NCI-H748 treated with DMSO at 0.1 percent for 48 hours (cell line): ENCODE measurements at places on chromosomes 7 and 10.
A peak's percentile ranks its signal among the peaks of the same experiment; 100 is the strongest.

DNA sequence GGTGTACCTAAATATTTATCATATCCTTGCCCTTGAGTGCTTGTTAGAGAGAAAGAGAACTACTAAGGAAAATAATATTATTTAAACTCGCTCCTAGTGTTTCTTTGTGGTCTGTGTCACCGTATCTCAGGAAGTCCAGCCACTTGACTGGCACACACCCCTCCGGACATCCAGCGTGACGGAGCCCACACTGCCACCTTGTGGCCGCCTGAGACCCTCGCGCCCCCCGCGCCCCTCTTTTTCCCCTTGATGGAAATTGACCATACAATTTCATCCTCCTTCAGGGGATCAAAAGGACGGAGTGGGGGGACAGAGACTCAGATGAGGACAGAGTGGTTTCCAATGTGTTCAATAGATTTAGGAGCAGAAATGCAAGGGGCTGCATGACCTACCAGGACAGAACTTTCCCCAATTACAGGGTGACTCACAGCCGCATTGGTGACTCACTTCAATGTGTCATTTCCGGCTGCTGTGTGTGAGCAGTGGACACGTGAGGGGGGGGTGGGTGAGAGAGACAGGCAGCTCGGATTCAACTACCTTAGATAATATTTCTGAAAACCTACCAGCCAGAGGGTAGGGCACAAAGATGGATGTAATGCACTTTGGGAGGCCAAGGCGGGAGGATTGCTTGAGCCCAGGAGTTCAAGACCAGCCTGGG, 11.4 kb downstream of the SERPINE1 start:
- peak; percentile 46 for DNase-seq

DNA sequence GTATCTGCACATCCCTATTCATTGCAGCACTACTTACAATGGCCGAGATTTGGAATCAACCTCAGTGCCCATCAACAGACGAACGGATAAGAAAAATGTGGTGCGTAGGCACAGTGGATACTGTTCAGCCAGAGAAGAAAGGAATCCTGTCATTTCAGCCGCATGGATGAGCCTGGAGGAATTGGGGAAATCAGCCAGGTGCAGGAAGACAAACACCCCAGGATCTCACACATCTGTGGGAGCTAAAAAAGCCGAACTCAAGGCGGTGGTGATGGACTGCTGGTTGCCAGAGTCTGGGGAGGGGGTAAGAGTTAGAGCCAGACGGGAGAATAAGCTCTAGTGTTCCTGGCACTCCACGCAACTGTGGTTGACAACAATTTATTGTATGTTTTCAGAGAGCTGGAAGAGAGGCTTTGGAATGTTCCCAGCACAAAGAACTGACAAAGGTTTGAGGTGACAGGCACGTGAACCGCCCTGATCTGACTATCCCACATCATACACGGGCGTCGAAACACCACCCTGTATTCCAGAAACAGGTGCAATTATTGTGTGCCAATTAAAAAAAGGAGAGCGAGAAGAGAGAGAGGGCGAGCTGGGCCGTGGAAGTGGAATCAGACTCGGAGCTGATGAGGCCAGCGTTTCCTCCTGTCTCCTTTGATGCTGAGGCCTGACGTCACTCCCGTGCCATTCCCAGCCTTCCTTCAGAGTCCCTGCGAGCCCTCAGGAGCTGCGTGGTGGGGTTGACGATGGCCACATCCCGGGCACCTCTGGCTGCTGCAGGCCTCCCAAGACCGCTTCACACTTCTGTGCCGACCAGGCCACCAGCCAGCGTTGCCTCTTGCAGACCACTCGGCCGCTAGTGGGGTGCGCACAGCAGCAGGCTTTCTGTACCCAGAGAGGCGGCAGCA, 189.5 kb downstream of the DNAJB6 start:
- DNase-seq: no peak

GRCh38 chr7:147707926-147708325, 882.6 kb upstream of the C7orf33 start:
- DNase-seq: no peak

DNA sequence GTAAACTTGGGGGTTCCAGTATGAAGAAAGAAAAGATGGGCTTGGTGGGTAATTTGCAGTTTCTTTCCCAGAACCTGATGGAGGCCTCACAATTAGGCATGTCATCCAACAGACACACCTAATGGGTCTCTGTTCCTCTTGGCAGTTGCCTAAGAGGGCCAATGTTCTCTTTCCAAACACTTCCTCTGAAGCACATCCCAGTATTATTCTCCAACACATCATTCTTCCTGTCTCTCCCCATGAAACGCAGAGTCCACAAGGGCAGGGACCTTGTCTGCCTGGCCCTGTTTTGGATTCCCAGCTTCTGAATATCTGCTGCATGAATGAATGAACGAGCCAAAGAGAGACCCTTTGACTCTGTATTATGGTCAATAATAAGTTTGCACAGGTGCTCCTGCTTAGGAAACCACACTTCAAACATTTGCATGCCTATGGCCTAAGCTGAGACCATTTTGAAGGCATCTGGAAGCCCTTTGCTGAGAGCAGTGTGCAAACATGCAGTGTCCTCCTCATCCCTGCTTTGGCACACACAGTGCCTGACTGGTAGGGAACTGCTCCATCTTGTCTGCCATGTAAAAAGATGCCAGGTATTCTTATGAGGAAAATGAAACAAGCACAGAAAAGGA, 100.9 kb upstream of the CHST15 start:
- no peak for DNase-seq

DNA sequence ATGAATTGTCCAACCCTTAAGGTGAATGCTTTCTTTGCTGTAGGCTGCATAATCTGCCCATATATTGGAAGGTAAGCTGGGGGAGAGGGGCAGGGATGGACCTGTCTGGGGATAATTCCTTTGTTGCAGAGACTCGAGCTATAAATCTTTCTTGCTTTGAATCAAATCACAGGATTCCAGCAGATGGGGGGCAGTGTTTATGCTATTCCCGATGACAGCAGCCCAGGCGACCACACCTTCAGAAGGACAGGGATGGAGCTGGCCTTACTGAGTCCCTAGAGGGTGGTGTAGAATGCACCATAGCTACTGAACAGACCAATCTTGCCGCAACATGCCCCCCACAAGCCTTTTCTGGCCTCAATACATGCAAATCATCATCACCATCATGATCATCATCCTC, 2.5 kb downstream of the PODXL start:
- DNase-seq: no peak

DNA sequence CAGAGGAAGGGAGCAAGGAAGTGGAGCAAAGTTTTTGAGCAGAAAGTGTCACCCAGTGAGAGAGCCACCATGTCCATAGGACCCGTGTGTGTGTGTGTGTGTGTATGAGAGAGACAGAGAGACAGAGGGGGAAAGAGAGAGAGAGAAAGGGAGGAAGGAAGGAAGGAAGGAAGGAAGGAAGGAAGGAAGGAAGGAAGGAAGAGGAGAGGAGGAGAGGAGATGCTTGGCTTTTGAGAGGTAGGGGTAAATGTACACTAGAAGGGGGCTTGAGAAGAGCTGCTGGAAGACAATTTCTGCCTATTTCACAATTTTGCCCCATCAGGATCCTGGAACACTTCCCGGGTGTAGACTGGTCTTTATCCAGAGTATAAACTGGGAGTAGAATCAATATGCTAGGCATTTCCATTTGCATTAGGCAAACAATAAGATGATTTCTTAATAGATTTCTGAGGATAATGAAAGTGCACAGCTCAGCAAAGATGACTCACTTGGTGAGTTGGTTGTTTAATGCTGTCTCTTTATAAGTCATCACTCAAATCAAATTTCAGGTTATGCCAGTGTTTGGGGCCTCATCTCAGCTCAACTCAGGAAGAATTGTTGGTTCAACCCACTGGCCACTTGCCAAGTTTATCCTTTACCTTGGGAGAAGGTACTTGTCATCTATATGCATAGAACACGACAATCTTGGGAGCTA, 70.0 kb upstream of the FAM13C start:
- DNase-seq: no peak

DNA sequence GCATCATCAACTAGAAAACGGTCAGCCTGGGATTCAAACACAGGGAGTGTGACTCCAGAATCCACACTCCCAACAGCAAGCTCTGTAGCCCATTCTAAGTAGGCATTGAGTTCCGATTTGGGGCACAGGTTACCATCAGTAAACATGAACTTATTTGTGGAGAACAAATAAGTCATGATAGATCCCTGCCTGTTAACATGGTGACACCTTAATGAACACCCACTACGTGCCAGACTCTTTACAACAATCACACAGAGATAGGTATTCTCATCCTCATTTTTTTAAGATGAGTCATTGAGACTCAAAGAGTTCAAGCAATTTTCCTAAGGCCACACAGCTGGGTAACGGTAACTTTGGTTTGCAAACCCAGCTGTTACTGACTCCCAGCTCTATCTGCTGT, 91.5 kb downstream of the LYZL2 start:
- no peak for DNase-seq

- DNase-seq: no peak
These were observed 141.4 kb downstream of the ARHGAP22 start for GRCh38 chr10:48463318-48464003.

DNA sequence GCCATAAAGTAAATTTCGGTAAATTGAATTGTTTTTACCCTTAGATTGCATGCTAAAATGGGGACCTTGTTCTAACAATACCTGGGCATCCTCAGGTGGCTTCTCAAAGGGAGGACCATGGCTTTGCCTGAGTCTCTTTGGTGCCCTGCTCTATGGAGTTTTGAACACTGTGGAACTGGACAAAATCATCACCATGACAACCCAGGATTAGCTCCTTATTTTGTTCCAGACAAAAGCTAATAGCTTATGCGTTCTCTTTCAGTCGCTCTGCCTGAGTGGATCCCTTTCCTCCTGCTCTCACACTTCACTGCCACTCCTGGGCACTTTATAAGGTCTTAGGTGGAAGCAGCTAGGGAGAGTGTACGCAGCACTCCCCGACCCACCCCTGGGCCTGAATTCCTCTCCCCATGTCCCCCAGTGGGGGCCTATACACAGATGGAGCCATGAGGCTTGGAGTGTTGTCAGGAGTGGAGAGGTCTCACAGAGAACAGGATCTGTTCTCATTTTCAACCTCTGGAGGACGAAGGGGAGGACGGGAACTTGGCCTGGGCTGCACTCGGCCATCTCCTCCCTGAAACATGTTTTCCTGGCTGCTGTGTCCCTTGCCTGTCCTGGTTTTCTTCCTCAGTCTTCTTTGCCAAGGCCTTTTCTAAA, 19.0 kb downstream of the ADCYAP1R1 start:
- no peak for DNase-seq

GRCh38 chr7:94999069-94999351, 91.6 kb downstream of the PPP1R9A start:
- DNase-seq: no peak

DNA sequence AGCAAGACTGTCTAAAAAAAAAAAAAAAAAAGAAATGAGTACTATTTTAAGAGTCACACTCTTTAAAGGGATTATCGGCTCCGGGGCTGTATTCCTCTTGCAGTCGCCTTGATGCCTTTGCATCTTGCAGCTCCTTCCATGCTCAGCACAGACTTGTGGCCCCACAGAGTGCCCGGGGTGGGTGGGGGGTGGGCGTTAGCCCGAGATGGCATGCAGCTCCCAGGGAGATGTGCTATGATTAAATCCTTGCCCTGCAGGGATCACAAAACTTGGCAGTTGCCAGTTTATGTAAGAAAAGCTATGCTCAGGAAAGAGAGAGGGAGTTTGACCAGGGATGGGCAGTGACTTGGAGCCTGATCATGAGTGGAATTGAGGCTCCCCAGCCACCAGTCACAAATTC, 81.9 kb downstream of the CCDC3 start:
- no peak for DNase-seq

GRCh38 chr10:131758062-131758938, 142.5 kb upstream of the PPP2R2D start:
- no peak for DNase-seq

DNA sequence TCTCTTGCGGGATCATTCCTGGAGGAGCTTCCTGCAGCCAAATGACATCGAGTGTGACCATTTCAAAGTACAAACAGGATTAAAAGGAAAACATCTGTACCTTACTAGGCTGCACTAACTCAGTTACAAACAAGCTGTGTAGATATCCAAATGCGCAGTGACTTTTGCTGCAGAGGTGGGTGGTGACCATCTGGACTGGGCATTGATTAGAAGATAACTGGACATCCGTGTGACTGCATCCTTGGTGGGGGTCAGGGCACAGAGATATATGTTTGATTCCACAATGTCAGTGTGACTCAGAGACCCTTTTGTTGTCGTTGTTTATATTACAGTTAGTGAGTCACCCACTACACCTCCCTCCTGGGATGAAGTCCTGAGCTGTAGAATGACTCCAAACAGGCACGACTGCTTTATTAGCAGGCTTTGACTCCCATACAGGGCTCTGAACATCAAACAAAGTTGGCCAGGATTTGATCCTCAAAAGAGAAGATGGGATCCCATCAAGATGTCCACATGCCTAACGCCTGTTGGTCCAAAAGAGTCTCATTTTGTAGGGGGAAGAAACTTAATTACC, 56.7 kb upstream of the SDK1 start:
- no peak for DNase-seq

DNA sequence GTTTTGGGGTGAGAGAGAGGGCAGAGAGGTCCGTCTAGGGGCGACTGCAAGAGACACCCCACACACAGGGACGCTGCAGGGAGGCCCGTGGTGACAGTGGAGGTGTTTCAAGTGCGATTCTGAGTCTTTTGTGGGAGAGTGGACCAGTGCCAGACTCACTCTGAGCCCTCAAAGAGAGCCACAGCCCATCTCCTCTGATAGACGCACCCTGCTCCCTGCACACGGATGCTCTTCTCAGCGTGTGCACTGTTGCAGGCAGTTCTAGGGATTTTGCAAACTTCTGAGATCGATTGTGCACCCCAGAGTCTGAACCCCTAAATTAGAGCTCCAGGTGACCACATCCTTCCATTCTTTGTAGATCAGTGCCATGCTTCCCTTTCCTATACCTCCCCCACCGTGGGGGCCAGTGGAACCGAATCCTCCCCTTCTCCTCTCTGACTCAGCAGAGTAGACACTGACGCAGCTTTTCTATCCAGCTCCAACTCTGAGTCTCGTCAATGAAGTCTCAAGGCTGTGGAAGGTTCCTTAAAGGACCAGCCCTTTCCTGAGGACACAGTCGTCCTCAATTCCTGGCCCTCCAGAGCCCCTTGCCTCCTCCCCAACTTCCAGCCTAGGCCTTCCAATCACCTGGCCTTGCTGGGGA, 83.8 kb downstream of the TMEM130 start:
- DNase-seq: no peak

- no peak for DNase-seq
These were observed 23.1 kb downstream of the ZNF107 start for GRCh38 chr7:64688988-64689387.

DNA sequence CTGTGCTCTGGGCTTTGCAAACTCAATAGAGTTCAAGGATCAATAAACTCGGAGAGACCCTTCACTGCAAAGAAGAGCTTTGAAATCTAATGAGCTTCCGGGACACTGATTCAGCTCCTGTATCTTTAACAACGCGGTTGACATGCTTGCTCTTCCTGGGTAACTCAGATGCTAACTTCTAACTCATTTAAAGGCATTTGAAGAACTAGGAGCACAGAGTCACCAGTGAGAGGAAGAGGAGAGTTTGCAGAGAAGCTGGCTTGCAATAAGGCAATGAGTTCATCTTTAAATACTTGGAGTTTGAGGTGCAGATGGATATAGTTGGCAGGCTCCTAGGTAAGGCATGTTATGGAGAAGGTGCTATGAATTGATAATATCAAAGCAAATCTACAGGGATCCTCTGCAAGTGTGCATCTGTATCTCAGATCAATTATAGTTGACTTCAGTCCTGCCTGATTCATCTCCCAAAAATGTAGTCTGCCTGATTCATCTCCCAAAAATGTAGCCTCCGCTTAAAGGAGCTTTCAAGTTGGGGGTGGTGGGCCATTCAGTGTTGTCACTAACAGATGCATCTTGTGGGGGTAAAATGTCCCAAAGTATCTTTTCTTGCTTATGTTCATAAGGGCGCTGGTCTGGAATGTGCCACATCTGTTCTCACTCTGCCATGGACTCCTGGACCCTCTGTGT, 182.5 kb upstream of the PRSS58 start:
- no peak for DNase-seq
